Occipital lobe (tissue), 3 donors: ENCODE measurements at places on chromosomes 1 and 21.

GRCh38 chr1:48671578-48671977, 105.1 kb downstream of the BEND5 start:
- DNase-seq: no peak

DNA sequence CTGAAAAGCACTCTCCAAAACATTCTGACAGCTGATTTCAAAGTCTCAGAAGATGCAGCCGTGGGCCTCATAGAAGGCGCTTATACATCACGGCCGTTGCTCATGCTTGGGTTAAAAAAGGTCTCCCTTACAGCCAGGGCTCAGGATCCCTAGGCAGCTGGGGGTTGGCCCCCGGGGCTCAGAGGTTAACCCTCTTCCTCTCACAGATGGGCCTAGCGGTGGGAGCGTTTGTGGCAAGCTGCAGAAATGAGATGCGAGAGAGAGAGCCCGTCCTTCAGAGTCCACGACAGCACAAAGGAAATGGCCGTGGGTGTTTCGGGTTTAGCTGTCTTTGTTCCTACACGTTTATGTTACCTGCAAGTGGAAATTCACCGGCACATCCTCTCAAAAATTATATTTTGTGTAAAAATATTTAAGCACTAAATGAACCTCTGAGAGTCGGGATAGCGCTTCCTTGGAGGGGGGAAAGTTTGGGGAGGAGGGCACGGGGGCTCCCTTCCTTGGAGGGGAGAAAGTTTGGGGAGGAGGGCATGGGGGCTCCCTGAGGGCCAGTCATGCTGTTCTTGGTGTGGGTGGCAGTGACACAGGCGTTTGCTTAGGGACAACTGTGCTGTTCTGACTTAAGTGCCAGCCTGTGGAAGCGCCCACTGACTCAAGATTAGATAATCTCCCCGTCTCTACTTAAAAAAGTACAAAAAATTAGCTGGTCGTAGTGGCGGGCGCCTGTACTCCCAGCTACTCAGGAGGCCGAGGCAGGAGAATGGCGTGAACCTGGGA, 20.5 kb upstream of the PRDM15 start:
- no peak for DNase-seq

DNA sequence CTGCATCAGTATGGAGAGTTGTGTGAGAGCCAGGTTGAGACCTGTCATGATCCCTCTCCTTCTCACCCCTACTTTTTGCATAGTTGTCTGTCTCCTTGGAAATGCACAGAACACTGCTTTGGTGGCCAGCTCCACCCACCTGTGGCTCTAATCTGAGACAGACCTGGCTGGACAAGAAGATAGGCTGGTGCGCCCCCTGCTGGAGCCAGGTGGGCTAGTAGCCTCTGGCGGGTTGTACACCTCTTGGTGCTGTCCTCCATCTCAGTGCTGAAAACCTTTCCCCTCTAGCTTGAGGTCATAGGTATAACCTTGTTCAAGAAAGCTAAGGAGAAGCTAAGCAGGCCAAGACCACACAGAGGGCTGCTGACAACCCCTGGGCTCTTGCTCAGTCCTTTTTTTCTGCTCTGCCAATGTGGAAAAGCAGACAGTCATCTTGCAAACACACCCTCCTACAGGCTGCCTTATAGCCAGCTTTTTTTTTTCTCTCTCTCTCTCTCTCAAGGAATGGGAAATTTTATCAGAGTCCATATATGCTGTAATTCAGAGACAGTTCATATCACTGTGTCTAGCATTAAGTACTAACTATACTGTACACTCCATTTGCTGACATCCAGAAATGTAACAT, 58.8 kb upstream of the SPATA6 start:
- DNase-seq: no peak

DNA sequence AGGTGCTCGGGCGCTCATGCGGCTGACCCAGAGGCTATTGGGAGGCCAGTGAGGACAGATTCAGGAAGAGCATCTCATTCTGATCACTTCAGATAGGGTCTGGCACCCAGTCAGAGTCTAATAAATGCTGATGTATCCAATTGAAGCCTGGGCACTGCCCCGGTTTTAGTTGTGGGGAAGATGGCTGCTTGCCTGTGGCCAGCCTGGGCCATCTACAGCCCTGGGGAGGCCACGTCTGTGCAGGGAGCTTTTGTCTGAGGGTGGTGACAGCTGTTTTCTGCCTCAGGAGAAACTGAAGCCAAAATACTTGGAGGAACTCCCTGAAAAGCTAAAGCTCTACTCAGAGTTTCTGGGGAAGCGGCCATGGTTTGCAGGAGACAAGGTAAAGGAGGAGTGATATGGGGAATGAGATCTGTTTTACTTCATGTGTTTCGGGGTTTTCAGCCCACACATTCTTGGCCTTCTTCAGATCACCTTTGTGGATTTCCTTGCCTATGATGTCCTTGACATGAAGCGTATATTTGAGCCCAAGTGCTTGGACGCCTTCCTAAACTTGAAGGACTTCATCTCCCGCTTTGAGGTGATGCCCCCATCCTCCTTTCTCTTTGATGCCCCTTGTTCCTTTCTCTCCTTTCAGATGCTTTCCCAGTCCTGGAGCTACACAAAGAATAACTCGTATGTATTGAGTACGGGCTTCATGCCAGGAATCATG, 2.8 kb downstream of the GSTM5 start:
- DNase-seq: no peak

GRCh38 chr1:232333419-232333767, 296.5 kb downstream of the SIPA1L2 start:
- no peak for DNase-seq

DNA sequence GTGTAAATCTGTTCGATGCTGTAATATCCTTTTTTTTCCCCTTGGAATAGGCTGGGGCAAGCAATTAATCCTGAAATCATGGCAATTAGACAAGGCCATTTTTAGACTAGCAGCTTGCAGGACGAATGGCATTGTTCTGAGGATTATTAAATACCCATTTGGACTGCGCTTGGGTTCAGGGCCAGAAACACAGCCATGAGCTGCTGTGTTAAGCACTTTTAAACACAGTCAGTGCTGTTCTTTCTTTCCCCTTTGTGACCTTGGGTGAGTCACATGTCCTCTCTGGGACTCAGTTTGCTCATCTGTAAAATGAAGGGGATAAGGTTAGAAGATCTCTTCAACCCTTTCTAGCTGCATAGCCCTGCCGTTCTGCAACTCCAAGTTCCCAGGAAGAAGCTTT, 58.6 kb upstream of the C8B start:
- DNase-seq: no peak

DNA sequence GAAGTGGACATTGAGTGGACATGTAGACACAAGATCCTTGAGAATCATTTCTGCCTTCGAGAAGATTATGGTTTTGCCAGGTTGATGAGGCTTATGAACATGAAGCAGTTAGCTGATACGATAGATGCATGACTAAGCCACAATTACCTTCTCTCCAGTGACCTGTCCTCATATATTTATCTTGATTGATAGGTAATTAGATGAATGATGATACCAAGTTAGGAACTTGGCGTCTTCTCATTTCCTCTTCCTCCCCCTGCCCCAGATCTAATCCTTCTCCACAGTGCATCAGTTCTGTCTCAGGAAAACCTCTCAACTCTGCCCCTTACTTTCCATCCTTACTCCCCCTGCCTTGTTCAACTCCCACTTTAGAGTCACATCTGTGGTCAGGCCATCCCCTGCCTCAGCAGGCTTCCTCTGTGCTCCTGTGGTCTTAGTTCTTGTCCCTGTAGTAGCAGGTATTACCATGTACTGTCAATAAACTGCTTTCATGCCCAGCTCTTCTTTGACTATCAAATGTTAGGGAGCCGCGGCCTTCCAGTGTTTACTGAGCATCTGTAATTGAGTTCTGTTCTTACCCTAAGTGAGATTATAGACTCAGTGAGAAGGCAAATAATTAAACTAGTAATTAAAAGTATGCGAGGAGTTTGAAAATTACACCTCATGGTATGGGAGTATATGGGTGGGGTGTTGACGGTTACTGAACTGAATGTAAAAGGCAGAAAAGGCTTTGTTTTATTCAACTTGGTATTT, 5.1 kb downstream of the ST6GALNAC3 start:
- DNase-seq: no peak

DNA sequence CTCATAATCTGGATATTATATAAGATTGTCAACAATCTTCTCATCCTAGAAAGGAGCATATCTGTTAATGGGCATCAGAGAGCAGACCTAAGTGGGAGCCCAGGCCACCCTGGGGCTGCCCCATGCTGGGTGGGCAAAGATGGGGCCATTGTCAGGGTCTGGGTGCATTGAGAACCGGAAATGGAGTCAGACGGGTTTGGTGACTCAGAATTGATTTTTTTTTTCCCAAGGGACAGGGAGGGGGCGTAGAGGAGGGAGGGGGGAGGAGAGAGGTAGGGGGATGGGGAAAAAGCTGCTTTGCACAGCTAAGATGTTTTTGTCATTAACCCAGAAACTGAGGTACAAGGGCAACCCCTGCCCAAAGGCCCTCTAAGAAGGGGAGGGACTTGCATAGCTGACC, 1.3 kb downstream of the ATXN7L2 start:
- DNase-seq: no peak

- DNase-seq: no peak
Observed at GRCh38 chr1:21926814-21927532, 10.1 kb downstream of the HSPG2 start.

DNA sequence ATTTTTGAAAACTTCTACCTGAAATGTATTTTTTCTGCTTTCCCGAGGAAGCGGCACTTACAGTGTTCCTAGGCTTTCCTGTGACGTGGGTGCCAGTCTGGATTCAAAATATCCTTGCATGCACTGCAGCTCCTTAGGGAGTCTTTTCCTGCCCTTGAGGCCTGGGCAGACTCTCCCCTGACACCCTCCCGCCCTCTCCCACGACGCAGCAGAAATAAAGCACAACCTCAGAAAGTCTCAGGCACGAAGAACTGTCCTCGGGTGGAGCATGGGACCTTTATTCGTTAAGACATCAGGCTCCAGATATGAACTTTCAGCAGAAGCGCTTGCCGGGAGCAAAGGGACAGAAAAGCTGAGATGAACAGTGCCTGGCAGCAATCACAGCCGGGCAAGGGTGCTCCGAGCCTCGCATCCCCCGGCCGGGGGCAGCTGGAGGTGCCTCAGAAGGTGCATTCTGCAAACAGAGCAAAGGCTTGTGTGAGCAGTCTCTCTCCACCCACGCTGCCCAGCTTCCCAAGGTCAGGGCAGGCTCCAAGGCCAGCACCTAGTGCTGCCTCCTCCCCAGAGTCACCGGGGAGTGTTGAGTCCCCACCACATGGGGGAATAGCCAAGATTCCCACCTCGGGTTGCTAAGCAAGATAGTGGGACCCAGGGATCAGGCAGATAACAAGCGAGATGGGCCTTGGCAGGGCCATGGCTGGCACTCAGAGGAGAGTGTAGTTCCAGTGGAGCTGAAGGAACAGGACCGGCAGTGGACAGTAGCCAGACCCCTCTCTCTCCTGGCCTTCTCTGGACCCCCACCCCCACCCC, 3.2 kb downstream of the TFF3 start:
- no peak for DNase-seq

DNA sequence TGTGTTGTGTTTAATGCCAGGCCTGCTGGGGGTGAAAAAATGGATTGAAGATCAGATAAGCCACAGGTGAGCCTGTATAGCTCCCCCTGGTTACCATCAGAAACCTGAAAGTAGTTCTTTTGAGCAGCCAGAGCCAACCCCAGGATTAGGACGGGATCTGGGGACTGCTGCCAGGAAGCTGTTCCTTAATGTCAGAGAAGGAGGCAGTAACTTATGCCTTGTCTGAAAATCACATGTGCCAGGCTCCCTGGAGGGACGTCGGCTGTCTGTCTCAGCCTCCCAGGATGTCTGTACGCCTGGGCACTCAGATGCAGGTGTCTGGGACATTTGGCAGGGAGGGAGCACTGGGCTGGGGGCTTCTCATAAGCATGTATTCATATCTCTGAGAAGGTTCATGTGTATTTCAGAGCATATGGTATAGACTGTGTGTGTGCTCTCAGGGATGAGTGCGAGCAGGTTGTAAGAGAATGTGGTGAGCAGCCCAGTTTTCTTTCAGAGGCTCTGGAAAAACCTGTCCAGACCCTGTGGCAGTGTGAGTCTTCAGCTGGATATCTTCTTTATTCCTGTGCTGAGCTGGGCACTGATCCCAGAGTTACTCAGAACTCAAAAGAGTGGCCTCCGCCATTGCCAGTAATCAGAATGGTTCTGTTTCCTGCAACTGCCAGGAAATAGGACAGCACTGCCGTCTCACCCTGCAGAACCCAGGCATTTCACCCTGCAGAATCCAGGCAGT, 2.8 kb downstream of the FAM43B start:
- DNase-seq: peak; percentile 34

DNA sequence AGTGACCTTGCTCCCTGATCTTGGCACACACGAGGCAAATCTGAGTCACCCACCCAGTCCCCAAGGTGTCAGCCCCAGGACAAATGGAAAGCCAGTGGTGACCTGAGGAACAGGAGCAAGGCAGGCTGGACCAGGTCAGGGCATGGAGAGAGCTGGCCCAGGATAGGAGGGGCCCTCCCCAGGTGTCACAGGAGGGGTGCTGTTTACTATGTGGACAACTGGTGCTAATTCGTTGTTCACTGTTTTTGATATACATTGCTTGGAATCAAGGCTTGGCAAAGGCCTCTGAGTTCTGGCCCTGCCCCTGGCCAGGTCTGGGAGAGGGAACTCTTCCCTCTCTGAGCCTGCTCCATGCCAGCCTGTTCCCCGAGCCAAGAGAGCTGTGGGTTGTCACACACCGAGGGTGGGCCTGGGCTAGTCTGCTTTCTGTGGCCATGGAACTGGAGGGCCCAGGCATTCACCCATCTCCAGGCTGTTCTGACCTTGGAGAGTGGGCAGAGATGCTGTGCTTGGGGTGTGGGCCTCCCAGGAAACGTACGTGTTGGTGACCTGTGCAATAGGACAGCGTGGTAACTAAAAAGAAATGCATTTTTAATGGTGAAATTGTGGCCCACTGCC, 41.8 kb downstream of the CRYAA start:
- DNase-seq: no peak

GRCh38 chr1:247266053-247266452, 10.2 kb downstream of the VN1R5 start:
- no peak for DNase-seq

- no peak for DNase-seq
Observed at GRCh38 chr1:1423245-1423597, 2.1 kb upstream of the ANKRD65 start.

- DNase-seq: no peak
Observed at GRCh38 chr1:29673228-29673500, 436.8 kb downstream of the PTPRU start.

DNA sequence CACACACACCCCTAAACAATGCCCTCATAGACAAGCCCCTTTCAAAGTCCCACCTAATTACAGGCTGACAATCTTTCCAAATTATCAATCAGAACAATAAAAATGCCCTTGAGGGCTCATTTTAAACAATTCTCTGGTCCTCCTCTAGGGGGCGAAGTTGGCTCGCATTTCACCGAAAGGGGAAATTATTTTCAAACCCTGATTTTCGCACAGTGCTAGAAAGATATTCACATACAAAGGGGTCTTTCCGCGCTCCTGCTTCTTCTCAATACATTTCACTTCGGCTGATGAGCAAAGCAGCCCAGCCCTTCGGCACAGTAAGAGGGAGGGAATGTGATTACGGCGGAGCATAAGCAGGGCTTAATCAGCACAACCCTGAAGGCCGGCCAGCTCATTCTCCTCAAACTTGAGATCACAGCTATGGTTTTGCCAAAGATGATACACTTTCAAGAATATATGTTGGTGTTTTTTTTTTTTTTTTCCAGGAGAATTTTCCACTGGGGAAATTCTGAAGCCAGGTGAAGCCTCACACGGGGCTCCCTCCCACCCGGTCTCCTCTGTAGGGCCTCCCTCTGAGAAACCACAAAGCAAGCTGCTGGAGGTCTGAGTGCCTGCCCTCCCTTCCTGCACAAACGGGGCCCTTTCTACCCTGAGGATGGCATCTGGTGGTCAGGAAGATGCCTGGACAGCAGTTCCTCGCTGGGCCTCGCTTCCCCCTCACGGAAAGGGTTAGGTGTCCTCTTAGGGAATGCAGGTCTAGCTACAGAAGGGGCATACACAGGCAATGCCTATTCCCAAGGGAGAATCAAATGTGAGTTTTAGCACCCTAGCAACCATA, 66.9 kb downstream of the GNG12 start:
- peak; percentile 24 for DNase-seq
